ENCODE measurements at places on chromosomes 2 and 18.

GRCh38 chr2:128879161-128879560, 560.5 kb upstream of the HS6ST1 start:
- DNase-seq = no peak

GRCh38 chr2:64850642-64851041, 138.6 kb upstream of the SLC1A4 start:
- DNase-seq = no peak

- no peak for DNase-seq
These were observed 23.0 kb upstream of the SMAD2 start for GRCh38 chr18:47953471-47953931.

- DNase-seq = no peak
These were observed 75.6 kb downstream of the MBP start for GRCh38 chr18:77057006-77057395.

All from H1 (cell line).